NCI-H2171 (cell line): ENCODE measurements at places on chromosomes 11 and 22.

DNA sequence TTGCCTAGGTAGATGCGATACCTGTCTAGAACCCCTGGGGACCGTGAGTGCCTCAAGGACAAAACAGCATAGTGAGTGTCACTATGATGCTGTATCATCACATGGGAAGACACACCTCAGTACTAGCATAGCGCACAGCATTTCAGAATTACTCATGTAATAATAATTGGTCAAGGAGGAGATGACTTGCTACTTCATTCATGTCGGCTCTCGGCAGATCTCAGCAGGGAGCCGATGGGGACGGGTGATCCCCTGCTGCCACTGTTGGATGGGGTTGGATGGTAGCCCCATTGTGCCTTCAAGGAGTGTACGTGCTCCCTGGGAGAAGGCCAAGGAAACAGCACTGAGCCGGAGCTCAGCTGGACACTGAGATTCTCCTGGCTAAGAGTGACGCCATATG, 186.9 kb downstream of the EFCAB6 start:
- DNase-seq, result no peak

DNA sequence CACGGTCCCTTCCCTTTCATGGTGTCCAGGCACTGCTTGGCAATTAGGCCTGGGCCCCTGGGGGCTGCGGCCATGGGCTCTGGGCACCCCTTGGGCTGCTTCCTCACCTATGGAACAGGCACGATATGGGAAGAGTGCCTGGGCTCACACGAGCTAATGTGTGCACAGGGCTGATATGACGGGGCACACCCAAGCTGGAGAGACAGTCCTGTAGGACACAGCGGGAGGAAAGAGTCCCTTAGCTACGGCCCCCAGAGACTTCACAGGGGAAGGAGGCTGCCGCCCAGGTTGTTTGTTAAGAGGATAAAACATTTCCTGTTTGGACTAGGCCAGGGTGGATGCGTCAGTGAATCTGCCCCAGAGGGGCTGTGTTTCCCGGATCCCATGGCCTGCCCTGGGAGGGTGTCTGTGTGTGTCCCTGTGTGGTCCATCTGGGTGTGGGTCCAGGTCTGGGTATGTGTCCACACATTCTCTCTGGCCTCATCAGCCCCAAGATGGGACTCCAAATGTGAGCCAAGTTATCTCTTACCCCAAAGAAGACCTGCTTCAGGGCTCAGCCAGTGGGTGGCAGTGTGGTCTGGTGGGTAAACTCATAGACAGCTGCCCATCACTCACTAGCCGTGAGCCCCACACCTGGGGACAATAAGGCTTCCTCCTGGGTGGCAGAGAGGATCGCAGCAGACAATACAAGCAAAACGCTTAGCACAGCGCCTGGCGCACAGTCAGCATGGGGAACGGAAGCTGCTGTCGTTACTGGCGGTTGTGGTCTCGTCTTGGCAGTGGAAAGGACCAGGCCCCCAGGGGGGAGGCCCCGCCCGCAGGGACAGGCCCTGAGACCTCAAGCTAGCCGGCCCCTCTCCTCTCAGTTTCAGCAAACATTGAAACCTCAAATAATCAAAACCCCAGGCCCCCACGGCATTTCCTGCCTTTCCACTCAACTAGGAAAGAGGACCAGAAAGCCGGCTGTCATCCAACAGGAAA, 3.2 kb upstream of the EMID1 start:
- DNase-seq, result no peak

- no peak for DNase-seq
Observed at GRCh38 chr22:50140615-50141014, 29.9 kb upstream of the PANX2 start.

GRCh38 chr11:10623797-10624761, 55.6 kb upstream of the LYVE1 start:
- no peak for DNase-seq

GRCh38 chr11:107263844-107264563, 193.6 kb downstream of the CWF19L2 start:
- no peak for DNase-seq

- DNase-seq, result no peak
Observed at GRCh38 chr22:32518381-32518780, 43.8 kb downstream of the FBXO7 start.

GRCh38 chr11:80980227-80980626, 1539.4 kb upstream of the TENM4 start:
- DNase-seq, result no peak

- no peak for DNase-seq
Observed at GRCh38 chr11:119434591-119435330, 11.8 kb upstream of the THY1 start.

GRCh38 chr11:61254403-61255025, 13.5 kb downstream of the PGA5 start:
- no peak for DNase-seq

- DNase-seq, result peak; percentile 23
Observed at GRCh38 chr11:3642071-3642951, 519 bp upstream of the ART5 start.

GRCh38 chr11:56916587-56916986, 72.1 kb upstream of the OR5AK2 start:
- no peak for DNase-seq

DNA sequence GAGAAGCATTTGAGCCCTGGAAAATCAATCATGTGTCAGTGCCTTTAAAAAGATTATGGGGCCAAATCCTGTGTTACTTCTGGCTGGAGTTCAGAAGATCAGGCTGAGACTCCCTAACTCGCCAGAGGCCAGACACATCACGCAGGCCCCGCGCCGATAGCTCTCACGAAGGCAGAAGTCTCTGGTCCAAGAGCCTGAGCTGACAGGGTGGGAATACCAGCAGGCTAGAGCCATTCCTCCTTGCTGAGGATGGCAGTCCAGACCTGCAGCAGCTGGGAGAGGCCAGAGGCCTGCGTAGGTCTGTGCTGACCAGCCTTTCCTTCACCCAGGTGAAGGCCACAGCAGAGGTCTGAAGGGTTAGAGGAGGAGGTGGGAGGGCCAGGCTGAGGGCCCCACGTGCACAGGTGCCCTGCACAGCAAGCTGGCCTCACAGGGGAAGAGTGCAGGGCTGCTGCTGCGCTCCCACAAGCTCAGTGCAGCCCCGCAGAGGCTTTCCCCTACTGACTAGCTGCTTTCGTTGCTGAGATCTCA, 52.9 kb downstream of the ST14 start:
- no peak for DNase-seq

DNA sequence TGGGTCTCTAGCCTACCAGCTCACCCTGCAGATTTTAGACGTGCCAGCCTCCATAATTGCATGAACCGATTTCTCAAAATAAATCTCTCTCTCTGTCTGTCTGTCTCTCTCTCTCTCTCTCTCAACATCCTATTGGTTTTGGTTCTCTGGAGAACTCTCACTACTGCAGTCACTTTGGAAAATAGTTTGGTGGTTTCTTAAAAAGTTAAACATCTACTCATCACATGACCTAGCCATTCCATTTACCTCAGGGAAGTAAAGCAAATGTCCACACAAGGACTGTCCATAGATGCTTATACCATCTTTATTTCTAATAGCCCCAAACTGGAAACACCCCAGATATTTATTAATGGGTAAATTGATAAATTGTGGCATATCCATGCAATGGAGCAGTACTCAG, 119.5 kb downstream of the SNX19 start:
- no peak for DNase-seq

- no peak for DNase-seq
Observed at GRCh38 chr11:94658386-94658785, 91.2 kb downstream of the PIWIL4 start.

DNA sequence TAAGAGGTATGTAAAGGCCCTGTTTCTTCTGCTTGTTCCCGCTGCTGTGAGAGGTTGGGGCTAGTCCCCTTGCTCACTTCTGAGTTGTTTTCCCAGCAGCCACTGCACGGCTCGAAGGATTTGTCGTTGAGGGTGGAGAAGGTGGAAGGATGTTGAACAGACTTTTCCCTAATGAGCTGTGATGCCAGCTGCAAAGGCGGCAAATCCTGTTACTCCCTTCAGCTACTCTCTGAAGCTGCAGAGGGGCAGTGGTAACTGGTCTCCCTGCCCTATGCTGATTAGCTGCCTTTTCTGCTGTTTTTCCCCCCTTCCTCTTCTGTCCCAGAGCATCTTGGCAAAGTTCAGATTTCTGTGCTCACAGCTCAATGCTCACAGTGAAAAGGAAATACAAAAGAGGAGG, 90.4 kb upstream of the SLC25A18 start:
- DNase-seq, result no peak

DNA sequence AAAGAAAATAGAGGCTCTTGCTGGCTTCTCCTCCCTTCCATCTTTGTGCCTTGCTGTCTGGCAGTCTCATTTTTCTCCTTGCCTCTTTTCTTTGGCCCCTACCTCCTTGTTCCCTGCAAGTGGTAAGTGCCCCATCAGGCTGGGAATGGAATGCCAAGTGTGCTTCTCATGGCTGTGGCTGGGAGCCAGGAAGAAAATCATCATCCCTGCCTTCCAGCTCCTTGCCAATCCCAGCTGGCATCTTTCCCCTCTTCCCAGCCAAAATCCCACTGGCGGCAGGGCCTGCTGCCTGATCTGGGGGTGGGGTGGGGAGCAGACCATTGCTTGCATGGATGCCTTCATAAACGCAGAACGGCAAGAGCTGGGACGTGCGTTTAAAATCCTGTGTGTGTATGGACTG, 27.0 kb upstream of the SLC25A18 start:
- peak; percentile 44 for DNase-seq

GRCh38 chr11:27514558-27514957, 8.0 kb upstream of the LIN7C start:
- DNase-seq, result no peak

DNA sequence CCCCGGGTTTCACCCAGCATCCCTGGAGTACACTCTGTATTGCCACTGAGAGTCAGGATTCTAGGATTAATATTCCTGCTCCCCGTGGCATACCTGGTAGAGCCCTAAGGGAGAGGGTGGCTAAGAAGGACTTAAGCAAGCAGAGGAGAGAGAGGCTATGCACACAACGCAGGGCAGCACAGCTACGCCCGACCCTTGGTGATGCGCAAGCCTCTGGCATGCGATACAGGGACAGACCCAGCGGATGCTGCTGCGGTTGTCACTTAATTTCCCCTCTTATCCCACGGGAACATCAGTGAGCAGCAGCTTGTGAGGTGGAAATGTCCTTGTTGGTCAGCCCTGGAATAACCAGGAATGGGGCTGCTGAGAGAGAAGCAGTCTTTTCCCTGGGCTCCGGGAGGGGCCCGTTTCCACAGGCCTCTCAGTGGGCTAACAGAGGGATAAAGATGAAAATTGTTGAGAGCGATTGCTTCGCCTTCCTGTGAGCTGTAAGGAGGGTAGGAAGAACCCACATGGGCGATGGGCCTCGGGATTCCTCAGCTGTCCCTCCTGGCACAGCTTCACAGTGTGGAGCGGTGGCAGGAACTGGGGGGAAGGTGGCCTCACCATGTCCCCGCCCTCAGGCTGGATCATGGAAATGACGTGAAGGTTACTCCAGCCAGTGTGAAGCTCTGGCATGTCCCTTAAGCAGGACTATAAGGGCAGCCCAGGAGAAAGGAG, 48.4 kb upstream of the RAB1B start:
- DNase-seq, result no peak

- no peak for DNase-seq
Observed at GRCh38 chr11:66112601-66113499, 42.8 kb downstream of the PACS1 start.

DNA sequence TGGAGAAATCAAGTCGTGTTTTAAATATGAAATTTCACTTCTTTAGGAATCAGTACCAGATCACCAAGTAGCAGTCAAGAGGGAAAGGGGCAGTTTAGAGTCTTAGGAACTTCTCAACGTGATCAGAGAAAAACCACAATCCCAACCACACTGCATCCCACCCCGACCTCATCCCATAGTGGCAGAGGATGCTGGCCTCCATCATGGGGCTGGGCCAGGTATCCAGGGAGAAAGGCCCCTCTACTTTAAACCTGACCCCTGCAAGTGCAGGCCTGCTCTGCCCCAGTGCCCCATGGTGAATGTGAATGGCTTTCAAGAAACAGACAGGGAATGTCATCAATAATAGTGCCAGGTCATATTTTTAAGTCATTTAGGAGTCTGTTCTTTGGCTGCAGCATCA, 12.1 kb downstream of the CHST1 start:
- no peak for DNase-seq

GRCh38 chr11:43790444-43790794, 90.2 kb upstream of the ALKBH3 start:
- DNase-seq, result no peak

GRCh38 chr11:102313238-102313940, 3.9 kb upstream of the BIRC3 start:
- DNase-seq, result no peak

- peak; percentile 63 for DNase-seq
Observed at GRCh38 chr11:126114486-126115126, 51.9 kb upstream of the CDON start.

DNA sequence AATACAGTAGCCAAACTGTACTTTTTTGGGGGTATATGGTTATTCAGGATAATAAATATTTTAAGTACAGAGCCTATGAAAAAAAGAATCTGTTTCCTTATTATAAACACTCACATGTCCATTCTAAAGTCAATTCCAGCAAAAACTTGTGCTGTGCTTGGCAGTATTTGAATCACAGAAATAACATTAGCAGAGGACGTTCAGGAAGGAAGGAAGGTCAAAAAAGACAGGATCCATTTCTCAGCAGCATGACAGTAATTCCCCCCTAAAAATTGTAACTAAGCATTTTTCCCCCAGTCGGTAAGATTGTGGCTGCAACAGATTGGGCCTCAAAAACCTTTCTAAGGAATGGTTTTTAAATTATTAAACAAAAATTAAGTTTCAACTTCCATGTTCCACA, 124.8 kb downstream of the ATG16L2 start:
- DNase-seq, result no peak
